CD4-positive, alpha-beta T cell treated with Interleukin-1 beta for 1 hour (primary cell): ENCODE measurements at places on chromosomes 1 and 21.

DNA sequence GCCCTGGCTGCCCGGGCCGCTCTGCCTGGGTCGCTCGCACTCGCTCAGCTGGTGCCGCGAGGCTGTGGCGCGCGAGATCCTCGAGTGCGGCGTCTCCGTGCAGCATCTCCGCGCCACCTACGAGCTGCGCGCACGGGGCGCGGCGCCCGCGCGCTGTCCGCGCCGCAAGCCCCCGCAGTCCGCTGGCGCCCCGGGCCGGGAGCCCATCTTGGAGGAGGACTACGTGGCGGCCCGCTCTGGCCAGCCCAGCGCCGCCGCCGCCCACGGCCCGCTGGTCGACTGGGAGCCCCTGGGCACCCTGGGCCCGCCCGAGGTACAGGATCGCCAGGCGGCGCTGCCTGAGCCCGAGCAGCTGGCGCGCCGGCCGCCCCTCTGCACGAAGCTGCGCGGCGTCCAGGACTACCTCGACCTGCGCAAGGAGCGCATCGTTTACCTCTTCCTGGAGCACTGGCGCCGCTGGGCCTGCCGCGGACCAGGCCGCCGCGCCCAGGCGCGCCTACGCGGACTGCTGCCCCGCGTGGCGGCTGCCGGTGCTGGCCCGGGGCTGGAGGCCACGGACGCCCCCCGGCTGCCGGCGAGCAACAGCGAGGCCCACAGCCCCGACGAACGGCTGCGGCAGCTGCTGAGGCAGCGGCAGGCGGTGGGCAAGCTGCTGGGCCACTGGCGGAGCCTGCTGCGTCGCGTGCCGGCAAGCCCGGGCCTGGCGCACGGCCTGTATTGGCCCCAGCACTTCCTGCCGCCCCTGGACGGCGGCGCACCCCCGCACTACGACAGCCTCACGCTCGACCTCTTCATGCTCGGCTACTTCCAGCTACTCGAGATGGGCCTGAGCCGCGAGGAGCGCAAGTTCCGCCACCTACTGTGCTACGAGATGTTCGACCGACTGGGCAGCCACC, 10.9 kb downstream of the TNFRSF25 start:
- DNase-seq = peak; percentile 30

DNA sequence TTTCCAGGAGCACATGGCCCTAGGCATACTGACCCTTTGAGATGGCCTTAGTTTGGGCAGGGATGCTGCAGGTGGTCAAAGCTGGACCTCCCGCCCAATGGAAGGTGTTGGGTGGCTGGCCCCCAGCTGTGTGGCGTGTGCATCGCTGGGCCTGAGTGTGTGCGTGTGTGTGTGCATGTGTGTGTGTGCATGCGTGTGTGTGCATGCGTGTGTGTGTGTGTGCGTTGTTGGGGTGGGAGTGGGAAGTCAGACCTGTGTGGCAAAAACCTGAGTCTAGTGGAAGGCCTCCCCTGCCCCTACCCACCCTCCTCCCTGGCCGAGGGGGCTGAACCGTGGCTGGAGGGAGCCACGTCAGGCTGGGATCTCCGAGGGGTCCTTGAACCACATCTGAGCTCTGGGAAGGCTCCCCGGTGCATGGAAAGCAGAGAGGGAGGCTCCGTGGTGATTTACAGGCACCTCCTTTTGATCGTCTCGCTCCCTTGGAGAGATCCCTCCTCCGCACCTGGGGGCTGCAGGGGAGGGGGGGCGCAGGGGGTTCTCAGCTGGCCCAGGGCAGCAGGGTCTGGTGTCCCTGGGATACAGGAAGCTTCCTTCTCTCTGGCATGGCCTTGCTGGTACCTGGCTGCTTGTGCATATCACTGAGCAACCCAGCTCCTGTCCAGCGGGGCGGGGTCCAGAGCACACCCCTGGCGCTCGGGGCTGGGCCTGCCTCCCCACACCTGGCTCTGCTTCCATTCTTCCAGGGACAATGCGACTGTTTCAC, 124.7 kb upstream of the WNT4 start:
- DNase-seq = no peak

- DNase-seq = no peak
These were observed 26.6 kb downstream of the RGS21 start for GRCh38 chr1:192343344-192343743.

- DNase-seq = no peak
These were observed 138.3 kb downstream of the FOXD2 start for GRCh38 chr1:47575855-47576757.

DNA sequence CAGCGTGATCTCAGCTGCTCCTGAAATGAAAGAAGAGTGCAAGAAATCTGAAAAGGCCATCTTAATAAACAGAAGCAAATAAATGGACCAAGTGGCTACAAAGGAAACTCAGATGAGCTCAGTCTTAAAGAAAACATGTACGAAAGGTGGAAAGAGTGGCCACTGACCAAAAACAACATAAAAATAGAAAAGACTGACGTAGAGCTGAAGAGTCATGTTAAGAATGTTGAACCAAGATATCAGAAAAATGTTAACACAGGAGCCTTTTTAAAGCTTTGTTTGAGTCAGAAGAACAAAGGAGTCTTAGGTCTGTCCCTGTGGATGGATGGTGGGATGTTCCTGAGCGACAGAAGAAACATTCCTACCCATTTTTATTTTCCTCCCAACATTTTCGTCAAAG, 30.8 kb upstream of the ZNF648 start:
- no peak for DNase-seq

DNA sequence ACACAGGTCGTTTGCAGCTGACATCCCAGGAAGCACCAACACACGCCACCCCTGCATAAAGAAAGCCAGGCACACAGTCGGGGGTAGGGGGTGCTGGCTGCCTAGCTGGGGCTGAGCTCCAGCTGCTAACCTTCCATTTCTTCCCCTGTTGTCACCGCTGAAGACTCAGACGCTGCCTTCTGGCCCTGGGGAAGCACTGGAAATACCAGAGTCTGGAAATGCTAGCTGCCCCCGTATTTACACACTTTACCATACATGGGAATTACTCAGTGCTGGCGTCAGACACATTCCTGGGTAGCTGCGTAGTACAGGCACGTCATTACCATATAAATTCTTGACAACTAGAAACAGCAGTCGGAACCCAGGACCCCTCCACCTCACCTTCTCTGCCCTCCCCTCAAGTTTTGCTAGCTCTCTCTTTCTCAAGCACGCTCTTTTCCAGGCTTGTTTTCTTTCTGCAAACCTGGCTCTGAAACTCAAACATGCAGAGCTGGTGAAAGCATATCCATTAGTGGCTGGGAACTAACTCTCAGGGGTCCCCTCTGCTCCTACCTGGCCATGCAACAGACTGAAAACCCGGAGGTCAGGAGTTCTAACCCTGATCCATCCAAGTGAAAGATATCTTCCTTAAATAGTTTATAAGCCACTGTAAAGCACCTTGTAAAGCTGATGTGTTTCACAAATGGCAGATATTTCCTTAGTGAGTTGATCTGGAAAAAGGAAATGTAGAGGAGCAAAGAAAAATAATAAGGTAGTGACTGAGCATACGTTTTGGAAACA, 3.3 kb downstream of the CSRP1 start:
- DNase-seq = no peak

DNA sequence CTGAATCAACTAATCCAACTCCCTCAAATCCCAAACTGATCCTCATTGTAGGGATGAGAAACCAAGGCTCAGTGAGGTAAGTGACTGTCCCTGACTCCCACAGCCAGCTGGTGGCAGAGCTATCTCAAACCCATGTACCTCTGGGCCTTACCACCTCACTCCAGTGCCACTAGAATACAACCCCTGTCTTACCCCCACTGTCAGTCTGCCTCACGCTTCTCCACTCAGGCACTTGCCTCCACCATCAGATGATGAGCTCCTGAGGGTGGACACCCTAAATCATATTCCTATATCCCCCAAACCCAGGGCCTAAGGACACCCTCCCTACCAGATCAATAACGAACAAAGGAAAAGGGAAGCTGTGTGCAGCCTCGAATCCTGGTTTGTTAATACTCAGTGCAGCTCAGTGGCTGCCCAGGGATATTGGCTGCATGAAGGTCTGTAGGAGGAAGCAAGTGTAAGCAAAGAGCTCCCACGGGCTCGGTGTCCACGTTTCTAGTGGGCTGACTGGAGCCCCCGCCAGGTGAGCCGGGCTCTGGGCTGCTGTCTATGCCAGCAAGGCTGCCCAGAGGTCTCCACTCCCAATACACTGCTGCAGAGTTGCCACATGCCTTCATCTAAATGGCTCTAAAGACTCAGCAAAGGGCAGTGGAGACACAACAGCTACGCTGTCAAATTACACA, 533.4 kb downstream of the MATN1 start:
- no peak for DNase-seq

DNA sequence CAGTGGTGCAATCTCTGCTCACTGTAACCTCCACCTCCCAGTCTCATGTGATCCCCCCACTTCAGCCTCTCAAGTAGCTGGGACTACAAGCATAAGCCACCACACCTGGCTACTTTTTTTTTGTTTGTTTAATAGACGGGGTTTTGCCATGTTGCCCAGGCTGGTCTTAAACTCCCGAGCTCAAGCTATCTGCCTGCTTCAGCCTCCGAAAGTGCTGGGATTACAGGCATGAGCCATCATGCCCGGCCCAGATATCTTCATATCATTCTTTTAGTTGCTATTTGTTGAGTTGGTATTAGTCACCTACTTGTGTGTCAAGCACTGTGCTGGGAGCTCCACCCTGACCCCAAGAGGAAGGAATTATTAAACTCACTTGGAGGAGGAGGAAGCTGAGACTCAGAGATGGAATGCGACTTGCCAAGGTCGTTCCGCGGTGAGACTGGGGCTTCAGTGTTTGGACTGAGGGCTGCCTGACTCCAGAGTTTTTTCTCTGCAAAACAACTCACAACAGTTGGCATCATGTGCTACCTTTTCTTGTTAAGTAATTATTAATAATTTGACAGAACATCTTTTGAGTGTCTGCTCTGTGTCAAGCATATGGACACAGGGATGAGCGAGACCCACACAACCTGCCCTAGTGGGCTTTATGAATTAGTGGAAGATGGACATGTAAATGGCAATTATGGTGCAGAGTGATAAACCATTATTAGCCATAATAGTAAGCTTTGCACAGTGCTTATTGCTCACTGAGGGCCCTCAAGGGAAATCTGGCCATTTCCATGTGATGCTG, 132.0 kb downstream of the FOXD2 start:
- DNase-seq = no peak

DNA sequence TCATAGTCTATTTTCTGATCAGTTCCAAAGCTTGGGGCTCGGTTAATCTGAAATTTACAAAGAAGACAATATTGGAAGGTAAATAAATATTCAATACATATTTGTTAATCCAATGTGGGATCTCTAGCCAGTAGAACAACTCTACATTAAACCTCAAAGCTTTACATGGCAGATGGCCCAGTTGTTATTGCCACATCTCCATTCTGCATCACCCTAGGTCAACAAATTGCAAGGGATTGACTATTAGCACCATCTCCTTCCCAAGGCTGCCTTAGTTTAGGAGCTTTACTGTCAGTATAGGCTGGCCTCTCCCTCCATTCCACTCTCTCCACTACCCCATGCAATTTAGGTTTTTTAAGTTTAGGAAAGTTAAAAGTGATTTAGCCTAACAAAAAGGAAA, 69.7 kb downstream of the TTLL7 start:
- DNase-seq = no peak

- DNase-seq = no peak
These were observed 357.7 kb downstream of the TTLL7 start for GRCh38 chr1:83641206-83641658.

GRCh38 chr1:81505831-81506230, 294.9 kb upstream of the ADGRL2 start:
- no peak for DNase-seq

GRCh38 chr21:43764576-43765495, 11.3 kb downstream of the CSTB start:
- no peak for DNase-seq

GRCh38 chr1:23343221-23344110, 618 bp downstream of the HNRNPR start:
- DNase-seq = peak; percentile 24

DNA sequence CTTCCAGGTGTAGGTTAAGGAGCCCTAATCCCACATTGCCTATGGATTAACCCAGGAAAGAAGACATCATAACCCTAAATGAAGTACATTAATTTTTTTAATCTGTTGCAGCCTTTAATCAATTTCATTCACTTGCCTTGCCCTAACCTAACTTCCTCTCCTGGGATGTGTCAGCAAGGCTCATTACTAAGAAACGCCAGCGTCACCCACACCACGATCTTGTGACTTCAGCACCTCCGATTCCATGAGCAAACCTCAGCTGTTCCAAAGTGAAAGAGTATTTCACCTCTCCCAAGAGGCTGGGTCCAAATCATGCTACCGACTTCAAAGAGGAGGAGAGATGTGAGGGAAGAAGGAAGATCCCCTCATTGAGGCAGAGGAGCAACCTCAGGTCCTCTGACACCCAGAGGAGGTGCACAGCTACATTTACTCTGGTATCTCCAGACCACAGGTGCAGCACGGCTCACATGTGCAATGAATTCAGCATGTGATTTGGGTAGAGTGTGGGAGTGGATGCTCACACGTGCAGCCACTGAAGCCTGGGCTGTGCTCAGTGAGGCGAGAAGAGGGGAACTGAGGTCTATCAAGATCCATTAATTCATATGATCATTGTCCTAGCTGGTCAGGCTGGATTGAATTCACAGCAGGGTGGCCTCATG, 134.1 kb downstream of the SLC30A10 start:
- no peak for DNase-seq

- no peak for DNase-seq
These were observed 45.2 kb downstream of the CLEC20A start for GRCh38 chr1:178451529-178451928.

GRCh38 chr1:1136547-1137230, 20.8 kb upstream of the C1orf159 start:
- peak; percentile 71 for DNase-seq

- no peak for DNase-seq
These were observed 59.3 kb downstream of the PACC1 start for GRCh38 chr1:212355230-212355969.

DNA sequence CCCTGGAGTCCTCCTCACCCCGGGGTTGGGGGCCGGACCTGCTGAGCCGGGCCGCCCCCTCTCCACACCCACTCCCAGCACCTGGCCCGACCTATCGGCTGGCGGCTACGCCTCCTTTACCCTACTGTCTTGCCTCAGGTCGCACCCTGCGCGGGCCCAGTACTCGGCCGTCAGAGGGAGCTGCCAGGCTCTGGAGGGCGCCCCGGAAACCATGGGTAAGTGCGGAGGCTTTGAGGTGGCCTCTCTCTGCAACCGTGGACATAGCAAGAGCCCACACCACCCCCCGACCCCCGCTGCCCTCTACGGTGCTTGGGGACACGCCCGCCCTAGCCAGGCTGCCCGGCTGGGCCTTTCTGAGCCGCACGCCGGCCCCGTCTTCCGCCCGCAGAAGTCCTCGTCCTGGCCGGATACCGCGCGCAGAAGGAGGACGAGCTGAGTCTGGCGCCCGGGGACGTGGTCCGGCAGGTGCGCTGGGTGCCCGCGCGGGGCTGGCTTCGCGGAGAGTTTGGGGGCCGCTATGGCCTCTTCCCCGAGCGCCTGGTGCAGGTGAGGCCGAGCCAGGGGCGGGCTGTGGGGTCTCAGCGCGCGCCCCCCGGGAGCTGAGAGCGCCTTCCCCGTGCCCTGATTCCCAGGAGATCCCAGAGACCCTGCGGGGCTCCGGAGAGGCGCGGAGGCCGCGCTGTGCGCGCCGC, at the start of gene SH3D21:
SH3D21 (plus strand) TSS at position 159 of the 692 bp plus-strand sequence; CDS start at position 212, 53 bp downstream.
- peak; percentile 53 for DNase-seq

GRCh38 chr1:154414606-154415005, 9.5 kb downstream of the IL6R start:
- no peak for DNase-seq

- DNase-seq = no peak
These were observed 525.3 kb downstream of the KIF26B start for GRCh38 chr1:245679821-245680780.

- DNase-seq = no peak
These were observed 485.7 kb downstream of the NUF2 start for GRCh38 chr1:163807331-163808049.

GRCh38 chr1:162021124-162021523, 2.5 kb downstream of the OLFML2B start:
- DNase-seq = no peak
